ENCODE measurements at places on chromosomes 2 and 18. TPM values are rescaled to one million over a fixed set of nuclear protein-coding genes. Genes with fewer than 3 reads are reported as not detected.

Gene REEP1
- total RNA-seq, result not detected

Gene FOXD4L1
- 0.12 TPM for total RNA-seq

Gene FNDC4
- total RNA-seq, result 31.8 TPM

Gene PSTPIP2
- 2.1 TPM for total RNA-seq

Gene SERPINB2
- not detected for total RNA-seq

Gene BCL2
- 7.3 TPM for total RNA-seq

Gene SAG
- not detected for total RNA-seq

Gene CNGA3
- under 0.01 TPM for total RNA-seq

Gene SNED1
- 80.4 TPM for total RNA-seq

Gene GLB1L
- 8.4 TPM for total RNA-seq

Gene CDKL4
- total RNA-seq, result 0.82 TPM

Gene SCN9A
- 2.6 TPM for total RNA-seq
